A549 treated with CpdA at 1 μM for 4 hours (cell line): ENCODE measurements at places on chromosomes 13 and 19. TPM values are rescaled to one million over a fixed set of nuclear protein-coding genes. Genes with fewer than 3 reads are reported as not detected.

CXCL17 gene
- total RNA-seq, result 0.07 to 0.12 TPM in 2 of 5 replicates, not detected in the others

CHAF1A gene
- 22.5 to 24.9 TPM (median 23.7 TPM) in 5 replicates for total RNA-seq

ATP7B gene
- 1.6 to 2.6 TPM (median 2.5 TPM) in 5 replicates for total RNA-seq

KLF5 gene
- total RNA-seq, result 30.3 to 40.8 TPM (median 34.9 TPM) in 5 replicates

GRIN2D gene
- total RNA-seq, result 7.2 to 10.9 TPM (median 9.5 TPM) in 5 replicates

KASH5 gene
- not detected in 5 replicates for total RNA-seq

LRRC4B gene
- total RNA-seq, result 0.31 to 0.76 TPM (median 0.60 TPM) in 5 replicates

BCKDHA gene
- 37.1 to 47.6 TPM (median 40.8 TPM) in 5 replicates for total RNA-seq

CYP4F2 gene
- 0.07 to 0.49 TPM (median 0.21 TPM) in 4 of 5 replicates, not detected in the other for total RNA-seq

CEACAM20 gene
- total RNA-seq, result 0.08 TPM in 1 of 5 replicates, not detected in the others

ZNF681 gene
- not detected in 5 replicates for total RNA-seq

KISS1R gene
- 0.38 to 0.48 TPM (median 0.46 TPM) in 4 of 5 replicates, not detected in the other for total RNA-seq
